Right cardiac atrium (tissue), 5 donors: ENCODE measurements at places on chromosomes 3 and 15. TPM values are rescaled to one million over a fixed set of nuclear protein-coding genes. Genes with fewer than 3 reads are reported as not detected.

Gene CEP63
- total RNA-seq, result 31.3 TPM

Gene SEMA6D
- 23.8 TPM for total RNA-seq

- DNase-seq, result no peak
Measured at GRCh38 chr3:114175204-114175987, 3.5 kb downstream of the DRD3 start.

GRCh38 chr3:16452261-16452660 lies 61.2 kb downstream of the RFTN1 start:
- DNase-seq, result no peak

DNA sequence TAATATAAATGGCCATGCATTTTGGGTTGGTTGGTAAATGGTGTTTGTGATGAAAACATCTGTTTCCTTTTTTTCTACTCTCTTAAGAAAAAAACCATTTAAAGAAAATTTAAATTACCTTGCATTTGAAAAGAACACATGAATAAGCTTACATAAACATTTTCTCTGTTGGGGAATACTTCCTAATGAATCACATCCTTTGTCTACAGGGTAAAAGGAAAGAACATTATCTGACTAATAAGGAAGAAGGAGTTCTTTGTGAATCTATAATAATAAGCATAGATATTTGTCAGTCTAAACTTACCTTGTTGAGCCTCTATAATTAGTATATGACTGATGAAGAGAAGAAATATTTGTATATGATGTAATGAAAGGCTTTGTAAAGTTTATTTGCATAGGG lies 254.1 kb upstream of the ZNF717 start:
- DNase-seq, result no peak
